Colonic mucosa (tissue), 4 donors: ENCODE measurements at places on chromosomes 16 and 17. TPM values are rescaled to one million over a fixed set of nuclear protein-coding genes. Genes with fewer than 3 reads are reported as not detected.

- DNase-seq, result no peak
These were observed 12.5 kb downstream of the SLC7A5 start for GRCh38 chr16:87856791-87857228.

Gene SEPTIN1
- 4.5 TPM for total RNA-seq

Gene IL17C
- not detected for total RNA-seq

- DNase-seq, result no peak
These were observed 64.2 kb upstream of the KIFC3 start for GRCh38 chr16:57866529-57866918.

DNA sequence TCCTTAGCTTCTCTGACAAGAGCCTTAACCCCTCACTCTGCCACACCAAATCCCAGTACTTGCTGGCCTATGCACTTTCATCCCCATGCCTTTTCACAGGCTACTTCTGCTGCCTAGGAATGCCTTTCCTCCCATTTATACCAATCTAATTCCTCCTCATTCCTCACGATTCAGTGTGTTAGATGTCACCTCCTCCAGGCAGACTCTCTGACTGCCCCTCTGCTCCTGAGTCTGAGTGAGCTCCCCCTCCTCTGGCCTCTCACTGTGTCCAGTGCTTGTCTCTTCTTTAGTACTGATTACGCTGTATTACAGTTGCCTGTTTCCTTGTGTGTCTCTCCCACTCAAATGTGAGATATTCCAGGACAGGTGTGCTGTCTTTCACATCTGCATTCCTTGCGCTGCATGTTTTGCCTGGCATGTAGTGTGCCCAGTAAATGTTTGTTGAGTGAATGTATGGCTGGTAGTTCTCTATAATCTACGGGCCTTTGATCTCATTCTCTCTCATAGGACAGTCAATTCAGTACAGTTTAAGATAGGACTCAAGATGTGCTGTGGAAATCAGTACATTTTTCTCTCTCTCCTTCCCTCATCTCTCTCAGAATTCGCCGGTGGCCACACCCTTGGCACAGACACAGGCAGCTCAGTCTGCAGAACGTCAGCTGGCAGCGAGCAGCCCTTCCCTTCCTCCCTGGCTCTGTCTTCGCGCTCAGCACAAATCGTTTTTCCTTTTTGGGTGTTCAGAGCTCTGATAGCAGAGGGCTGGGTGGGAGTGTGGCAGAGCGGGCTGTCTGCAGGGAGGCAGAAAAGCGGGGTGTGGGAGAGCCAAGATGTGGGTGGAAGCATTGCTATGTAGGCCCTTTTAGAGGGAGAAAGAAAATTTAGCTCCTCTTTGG, 18.5 kb downstream of the ARL4D start:
- peak; percentile 61 for DNase-seq

DNA sequence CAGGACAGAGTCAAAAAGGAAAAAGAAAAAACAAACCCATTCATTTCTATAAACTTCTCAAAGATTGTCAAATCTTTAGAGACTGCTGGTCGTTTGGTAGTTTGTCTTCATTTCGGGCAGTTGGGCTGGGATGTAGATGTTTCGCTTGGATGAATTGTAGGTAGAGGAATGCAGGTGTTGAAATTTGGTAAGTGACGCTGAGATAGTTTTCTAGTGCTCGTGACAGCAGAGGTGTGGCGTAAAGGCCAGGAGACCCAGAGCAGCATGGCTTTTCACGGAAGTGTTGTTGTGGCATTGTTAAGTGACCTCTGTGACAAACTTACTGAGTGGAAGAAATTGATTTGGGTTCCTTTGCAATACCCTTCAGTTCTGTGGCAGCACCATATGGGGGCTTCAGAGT, 78.2 kb upstream of the CLEC18A start:
- no peak for DNase-seq

DNA sequence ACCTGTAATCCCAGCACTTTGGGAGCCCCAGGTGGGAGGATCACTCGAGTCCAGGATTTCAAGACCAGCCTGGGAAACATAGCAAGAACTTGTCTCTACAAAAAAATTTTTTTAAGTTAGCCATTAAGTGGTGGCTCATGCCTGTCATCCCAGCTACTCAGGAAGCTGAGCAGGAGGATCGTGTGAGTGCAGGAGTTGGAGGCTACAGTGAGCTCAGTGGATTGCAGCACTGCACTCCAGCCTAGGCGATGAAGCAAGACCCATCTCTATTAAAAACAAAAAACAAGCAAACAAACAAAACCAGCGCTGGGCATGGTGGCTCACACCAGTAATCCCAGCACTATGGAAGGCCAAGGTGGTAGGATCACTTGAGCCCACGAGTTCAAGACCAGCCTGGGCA, 38.0 kb downstream of the HEATR3 start:
- DNase-seq, result no peak

Gene DLX3
- total RNA-seq, result 0.21 TPM

Gene KCTD19
- total RNA-seq, result not detected

Gene TPPP3
- 3.7 TPM for total RNA-seq

Gene CENPT
- total RNA-seq, result 25.6 TPM

Gene SMIM22
- total RNA-seq, result 361 TPM

GRCh38 chr17:2391597-2392251, 9.1 kb downstream of the MNT start:
- no peak for DNase-seq

DNA sequence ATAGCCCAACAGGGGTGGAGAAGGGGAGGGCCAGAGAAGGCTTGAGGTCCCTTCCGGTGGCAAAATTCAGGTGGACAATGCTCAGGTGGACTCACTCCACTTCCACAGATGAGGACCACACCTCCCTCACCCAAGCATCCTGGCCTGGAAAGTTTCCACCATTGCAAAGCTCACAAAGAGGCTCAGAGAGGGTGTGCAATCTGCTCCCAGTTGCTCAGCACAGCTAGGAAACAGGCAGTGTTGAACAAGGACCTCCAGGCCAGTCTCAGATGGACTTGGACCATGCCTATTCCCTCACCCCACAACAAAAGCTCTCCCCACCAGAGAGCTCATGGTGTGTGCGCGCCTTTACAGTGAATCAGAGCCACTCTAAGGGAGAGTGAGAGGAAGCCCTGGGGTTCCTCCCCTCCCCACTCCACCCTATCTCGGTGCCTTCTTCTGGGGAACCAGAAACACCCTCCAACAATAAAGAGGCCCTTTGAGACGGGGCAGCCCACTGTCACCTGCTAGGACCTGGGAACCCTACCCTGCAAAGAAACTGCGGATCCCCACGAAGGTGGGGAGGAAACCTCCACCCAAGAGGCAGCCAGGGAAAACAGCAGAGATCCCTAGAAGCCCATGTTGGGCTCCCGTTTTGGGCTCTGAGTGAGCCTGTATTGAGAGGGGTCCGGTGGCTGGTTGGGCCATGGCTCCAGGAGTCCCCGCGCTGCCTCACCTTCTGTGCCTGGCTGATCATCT, 1.6 kb downstream of the FAM83G start:
- no peak for DNase-seq

- DNase-seq, result no peak
These were observed 105.9 kb downstream of the SALL1 start for GRCh38 chr16:51045186-51045585.

Gene PMP22
- 40.4 TPM for total RNA-seq

- DNase-seq, result peak; percentile 94
These were observed 3.2 kb downstream of the MYL11 start for GRCh38 chr16:30377812-30378235.
